ENCODE measurements at places on chromosomes 2 and 18.

GRCh38 chr2:1800716-1801388 is 56.5 kb upstream of the PXDN start:
- no peak for DNase-seq

DNA sequence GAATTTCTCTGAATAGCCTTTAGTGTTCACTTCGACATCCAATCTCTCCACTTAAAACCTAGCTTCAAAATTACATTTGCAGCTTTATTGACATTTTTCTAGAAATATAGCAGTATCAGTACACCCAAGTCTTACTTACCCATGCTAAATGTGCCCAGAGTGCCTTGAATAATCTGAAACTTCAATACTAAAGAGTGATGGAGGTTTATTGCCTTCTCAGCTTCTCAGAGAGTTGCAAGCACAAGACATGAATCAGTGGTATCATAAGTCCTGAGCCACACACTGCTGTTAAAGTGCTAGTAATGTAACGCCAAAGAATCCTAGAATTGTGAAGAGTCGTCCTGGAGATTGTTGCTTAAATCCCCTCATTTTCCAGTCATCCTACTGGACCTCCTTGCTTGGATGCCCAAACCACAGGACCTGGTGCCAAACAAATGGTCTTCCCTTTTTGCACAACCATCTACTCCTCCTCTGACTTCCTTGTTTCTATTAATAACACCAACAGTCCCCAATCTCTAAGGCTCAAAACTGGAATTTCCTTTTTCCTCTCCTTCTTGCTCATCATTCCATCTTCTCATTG is 83.2 kb upstream of the SPATS2L start:
- no peak for DNase-seq

DNA sequence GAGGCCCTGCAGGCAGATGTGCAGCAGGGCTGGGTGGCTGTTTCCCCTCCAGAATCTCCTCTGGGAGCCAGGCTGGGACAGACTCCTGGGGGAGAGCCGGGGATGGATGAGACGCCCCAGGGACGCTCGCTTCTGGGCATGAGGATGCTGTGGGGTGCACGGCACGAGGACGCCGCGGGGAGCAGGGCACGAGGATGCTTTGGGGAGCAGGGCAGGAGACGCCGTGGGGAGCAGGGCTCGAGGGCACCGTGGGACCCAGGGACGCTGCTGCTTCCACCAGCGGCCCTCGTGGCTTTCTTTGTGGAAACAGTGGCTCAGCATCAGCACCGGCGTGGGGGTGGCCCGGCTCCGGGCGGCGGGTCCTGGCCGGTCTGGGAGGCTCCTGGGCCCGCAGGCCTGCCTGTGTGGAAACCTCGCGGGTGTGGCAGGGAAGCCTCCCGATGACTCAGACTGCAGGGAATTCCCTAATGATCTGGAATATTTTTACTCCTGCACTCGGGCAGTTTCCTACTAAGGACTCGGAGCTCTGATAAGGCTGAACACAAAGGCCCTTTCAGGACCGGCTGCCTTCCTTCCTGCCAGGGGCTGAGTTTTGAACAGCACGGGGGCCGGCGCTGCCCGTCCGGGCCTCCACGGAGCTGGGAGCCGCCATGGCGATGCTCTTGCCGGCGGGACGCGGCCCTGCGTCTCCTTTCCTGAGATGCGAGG is 62.6 kb downstream of the NFATC1 start:
- no peak for DNase-seq

GRCh38 chr2:241564596-241565410 is 6.3 kb downstream of the BOK start:
- no peak for DNase-seq

- DNase-seq, result no peak
Observed at GRCh38 chr2:10490806-10491291, 42.7 kb upstream of the ODC1 start.

GRCh38 chr18:71209944-71210343 is 921.1 kb downstream of the SOCS6 start:
- no peak for DNase-seq

- DNase-seq, result no peak
Observed at GRCh38 chr2:44295633-44296359, 20.5 kb downstream of the SLC3A1 start.

GRCh38 chr2:127293386-127293747 is 577 bp downstream of the ERCC3 start:
- DNase-seq, result no peak

- no peak for DNase-seq
Observed at GRCh38 chr2:148903979-148904378, 29.0 kb downstream of the KIF5C start.

GRCh38 chr18:54263904-54264336 is 5.4 kb upstream of the POLI start:
- no peak for DNase-seq

DNA sequence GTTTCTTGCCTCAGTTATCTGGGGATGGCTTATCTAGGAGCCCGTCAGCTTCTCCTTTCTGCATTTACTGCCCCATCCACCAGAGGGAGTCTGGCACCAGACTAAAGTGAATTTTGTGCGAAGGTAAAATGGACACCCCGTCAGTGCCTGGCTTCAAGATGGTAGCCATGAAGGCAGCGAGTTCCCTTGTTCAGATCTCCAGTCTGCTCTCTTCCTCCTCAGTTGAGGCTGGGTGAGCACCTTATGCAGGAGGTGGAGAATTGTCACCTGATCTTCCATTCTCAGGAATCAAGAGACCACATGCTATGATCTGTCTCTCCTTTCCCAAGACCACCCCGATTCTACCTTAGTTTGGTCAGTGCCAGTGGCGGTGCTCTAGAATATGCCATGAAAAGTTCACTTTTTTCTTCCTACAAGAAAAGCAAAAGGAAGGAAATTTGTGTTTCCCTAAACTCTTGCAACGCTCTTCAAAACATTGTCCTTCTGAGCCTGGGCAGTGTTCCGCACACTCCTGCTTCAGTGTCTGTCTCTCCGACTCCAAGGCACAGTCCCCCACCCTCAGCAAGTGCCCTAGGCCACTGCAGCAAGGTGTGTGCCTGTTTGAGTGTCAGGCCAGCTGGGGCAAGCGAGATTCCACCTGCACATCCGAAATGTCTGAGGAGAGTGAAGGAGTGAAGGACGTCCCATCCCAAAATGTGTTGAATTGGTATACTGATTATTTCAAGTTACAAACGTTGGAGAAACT is 168.6 kb downstream of the SS18 start:
- no peak for DNase-seq

DNA sequence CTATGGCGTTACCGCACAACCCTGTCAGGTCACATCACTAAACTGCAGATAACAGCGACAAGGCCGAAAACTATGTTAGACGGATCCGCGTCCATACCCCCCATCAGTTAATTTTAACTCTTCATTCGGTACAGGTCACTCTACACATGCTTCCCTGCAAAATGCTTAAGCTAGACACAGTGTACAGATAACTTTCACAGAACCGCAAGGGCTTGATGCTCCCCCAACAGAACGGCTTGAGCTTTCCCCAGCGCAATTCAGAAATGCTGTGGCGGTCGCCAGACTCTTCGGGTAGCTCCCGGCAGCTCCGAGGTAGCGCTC is 283 bp upstream of the RBBP8 start:
- DNase-seq, result no peak

DNA sequence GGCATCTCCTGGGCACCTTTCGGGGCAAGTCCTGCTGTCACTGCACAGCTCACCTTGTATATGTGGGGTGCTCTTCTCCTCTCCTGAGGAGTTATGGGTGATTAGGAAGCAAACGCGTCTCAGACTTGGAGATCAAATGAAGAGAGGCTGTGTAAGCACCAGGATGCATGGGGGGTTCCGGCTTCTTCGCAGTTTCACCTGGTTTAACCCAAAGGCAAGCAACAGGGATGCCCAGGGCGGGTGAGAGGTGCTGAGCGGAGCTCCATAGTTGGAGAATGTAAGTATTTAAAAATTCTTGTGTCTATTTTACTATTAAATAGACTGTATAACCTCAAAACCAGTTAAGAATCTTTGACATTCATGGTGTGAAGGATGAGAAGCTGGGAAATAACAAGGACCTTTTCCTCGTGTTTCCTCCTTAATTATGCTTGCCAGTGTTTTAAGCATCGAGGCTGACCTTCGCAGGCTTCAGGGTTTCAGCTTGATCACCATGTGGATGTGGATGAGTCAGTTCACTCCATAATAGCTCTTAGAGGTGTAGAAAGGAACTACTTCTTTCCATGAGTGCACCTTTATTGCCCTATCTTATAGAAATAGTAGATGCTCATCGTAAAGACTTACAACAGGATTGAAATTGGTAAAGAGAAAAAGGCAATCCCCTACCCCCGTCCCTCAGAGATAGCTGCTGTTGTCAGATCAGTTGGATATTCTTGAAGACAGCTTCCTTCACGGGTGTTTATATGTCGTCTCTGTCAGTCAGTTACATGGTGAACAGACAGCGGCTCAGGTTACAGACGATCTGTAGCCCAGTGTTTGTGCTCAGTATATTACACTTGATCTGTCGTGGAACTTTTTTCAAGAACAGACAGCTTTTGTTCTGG is 201.1 kb downstream of the AGAP1 start:
- DNase-seq, result peak; percentile 47

DNA sequence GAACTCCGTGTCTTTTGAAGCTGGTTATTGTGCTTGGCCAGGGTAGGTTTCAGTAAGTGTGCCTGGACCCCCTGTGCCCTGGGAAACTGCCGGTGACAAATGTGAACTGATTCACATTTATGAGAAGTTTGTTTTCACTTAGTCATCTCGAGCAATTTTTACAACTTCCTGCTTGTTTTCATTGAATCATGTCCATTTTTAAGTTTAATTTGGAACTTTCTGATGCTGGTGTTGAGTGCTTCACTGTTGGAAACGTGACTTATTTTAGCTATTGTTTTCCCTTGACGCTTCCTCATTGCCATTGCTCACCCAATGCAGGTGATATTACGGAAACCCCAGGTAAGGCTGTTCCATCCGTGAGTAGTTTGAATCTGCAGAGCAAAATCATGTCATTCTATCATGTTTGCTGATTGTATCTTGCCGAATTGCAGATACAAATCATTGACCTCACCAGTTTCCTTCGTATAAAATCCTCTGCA is 97.2 kb downstream of the RTN4 start:
- DNase-seq, result no peak

- no peak for DNase-seq
Observed at GRCh38 chr2:60226943-60227342, 326.5 kb downstream of the BCL11A start.

GRCh38 chr2:46134531-46135227 is 162.5 kb upstream of the EPAS1 start:
- no peak for DNase-seq

DNA sequence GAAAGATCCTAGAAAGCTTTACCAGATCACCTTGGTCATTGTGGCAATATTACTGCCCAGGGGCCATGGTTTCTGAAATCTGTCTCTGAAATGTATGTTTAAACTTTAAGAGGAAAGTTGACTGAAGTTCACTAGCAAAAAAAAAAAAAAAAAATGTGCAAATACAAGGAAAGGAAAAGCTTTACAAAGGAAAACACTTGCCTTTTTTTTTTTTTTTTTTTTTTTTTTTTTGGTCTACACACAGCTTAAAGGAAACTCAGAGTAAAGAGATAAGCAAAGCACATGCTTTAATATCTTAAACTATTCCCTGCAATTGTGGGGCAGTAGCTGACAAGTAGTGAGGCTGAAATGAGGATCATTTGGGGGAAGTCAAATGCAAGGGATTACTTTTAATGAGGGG is 174.2 kb upstream of the EPAS1 start:
- DNase-seq, result no peak

GRCh38 chr2:25036221-25036559 is 5.7 kb upstream of the EFR3B start:
- no peak for DNase-seq

- DNase-seq, result peak; percentile 74
Observed at GRCh38 chr2:136118819-136119716, 1.1 kb upstream of the CXCR4 start.

DNA sequence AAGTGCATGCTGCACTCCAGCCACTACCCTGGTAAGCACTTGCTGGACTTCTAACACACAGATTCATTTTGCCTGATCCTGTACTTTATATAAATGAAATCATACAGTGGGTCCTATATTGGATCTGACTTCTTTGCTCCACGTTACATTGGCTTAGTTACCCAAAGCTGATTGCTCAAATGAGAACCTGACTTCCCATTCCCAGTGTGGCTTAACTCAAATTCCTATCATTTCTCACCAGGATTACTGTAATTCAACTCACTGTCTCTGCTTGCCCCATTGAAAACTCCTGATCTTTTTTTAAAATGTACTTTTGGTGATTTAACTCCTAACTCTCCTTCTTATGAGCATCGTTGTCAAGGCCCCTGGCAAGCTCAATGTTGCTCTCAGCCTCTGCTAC is 1.4 kb downstream of the RSAD2 start:
- DNase-seq, result no peak

- DNase-seq, result no peak
Observed at GRCh38 chr2:45690231-45690630, 38.8 kb downstream of the PRKCE start.

DNA sequence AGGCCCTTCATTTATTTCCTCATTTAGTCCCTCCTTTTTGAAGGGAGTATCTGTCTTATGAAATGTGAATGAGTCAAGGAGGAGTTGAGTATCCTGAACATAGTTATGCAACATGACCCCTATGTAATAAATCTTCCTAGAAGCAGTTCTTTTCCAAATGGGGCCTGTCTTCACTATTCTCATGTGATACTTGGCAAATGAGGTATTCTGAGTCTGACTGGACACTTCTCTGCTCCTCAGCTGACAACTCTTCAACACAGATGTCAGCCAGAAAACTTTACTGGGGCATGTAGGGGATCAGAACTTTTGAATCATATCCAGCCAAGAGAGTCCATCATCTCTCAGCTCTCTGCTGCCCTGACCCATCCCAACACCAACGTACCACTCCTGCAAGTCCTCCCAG is 291.6 kb downstream of the ZNF385B start:
- DNase-seq, result no peak

GRCh38 chr2:64128943-64129391 is 15.3 kb downstream of the PELI1 start:
- DNase-seq, result no peak

DNA sequence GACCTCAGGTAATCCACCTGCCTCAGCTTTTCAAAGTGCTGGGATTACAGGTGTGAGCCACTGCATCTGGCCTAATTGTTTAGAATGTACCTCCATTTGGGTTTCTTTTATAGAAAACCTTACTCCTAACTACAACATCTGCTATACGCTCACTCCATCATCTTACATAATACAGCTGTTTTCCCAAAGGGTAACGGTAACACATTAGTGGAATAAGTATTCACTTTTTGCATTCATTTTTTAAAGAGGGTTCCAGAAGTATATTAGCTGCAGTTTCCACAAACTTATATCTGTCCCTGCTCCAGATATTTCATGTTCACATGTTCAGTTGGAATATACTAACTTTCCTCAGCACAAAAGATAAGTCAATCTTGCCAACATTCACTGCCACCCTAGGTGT is 640.1 kb upstream of the FSHR start:
- no peak for DNase-seq

- peak; percentile 34 for DNase-seq
Observed at GRCh38 chr2:70959271-70959761, 19.1 kb upstream of the ANKRD53 start.

GRCh38 chr2:137942037-137942832 is 22.0 kb upstream of the HNMT start:
- DNase-seq, result no peak

Data from suprapubic skin (tissue), 4 donors.